Stimulated activated CD4-positive, alpha-beta T cell treated with anti-CD3 and anti-CD28 coated beads, Interleukin-12 subunit alpha, Interleukin-12 subunit beta, amount 100 ng/mL, for 48 hours (primary cell): ENCODE measurements at places on chromosomes 13 and 19.

DNA sequence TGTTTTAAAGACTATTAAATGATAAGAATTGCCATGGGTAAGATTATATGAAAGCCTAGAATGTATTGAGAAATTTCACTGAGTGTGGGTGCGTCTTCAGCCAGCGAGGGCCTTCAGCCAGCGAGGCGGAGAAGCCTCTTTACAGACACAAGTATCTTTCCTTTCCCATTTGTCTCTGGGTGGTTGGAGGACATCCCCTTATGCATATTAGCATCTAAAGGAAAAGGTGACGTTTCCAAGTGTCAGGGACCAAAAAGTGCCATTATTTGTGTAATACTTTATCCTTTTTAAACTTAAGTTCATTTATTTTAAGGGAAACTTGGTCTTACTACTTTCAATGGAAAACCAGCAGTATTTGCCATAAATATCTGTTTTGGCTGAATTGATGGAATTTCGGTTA lies 22.2 kb downstream of the SMARCA4 start:
- DNase-seq: no peak

- no peak for DNase-seq
These were observed 4.0 kb downstream of the SLC7A10 start for GRCh38 chr19:33221638-33222037.

DNA sequence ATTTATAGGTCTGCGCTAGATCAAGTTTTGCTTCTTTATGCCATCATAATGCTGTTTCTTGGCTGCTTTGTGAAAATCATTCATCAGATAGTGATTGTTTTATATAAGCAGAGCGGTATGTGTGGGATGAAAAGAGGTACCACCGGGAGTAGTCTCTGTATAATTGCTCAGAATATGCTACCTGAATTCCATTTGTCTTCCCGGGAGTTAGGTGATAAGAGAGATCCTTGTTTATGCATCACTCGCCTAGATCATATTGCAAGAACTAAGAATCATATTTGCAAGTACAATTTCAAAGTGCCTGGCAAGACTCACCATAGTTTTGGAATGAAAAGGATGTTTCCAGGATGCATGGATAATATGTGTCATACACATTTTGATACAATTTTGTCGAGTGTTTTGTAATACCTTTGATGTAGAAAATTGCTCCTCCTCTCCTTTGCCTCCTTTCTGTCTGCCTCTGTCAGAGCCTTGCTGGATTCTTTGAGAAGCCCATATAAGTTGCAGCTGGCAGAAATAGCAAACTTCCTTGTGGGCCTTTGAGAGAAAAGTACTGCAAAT lies 1306.0 kb upstream of the SLC10A2 start:
- no peak for DNase-seq

- DNase-seq: no peak
These were observed 5.9 kb downstream of the ANO8 start for GRCh38 chr19:17328517-17329365.

GRCh38 chr19:43625918-43626579 lies 6.6 kb upstream of the ZNF428 start:
- no peak for DNase-seq

- DNase-seq: no peak
These were observed 367.3 kb downstream of the DCT start for GRCh38 chr13:94112227-94112626.

- DNase-seq: no peak
These were observed 18.9 kb downstream of the TGFB1 start for GRCh38 chr19:41334793-41335192.

DNA sequence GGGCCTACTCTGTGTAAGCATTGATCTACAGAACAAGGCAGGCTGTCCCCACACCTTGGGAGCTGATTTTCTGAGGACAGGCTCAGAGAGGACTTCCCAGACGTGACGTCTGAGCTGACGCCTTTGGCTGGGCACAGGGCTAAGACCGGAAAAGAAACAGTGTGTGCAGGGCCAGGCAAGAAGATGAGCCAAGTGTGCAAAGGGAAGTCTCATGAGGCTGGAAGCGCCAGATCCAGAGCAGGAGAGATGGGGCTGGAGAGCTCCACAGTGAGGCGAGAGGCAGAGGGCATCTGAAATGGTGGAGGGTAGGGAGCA lies 12.7 kb downstream of the IGLON5 start:
- DNase-seq: no peak

DNA sequence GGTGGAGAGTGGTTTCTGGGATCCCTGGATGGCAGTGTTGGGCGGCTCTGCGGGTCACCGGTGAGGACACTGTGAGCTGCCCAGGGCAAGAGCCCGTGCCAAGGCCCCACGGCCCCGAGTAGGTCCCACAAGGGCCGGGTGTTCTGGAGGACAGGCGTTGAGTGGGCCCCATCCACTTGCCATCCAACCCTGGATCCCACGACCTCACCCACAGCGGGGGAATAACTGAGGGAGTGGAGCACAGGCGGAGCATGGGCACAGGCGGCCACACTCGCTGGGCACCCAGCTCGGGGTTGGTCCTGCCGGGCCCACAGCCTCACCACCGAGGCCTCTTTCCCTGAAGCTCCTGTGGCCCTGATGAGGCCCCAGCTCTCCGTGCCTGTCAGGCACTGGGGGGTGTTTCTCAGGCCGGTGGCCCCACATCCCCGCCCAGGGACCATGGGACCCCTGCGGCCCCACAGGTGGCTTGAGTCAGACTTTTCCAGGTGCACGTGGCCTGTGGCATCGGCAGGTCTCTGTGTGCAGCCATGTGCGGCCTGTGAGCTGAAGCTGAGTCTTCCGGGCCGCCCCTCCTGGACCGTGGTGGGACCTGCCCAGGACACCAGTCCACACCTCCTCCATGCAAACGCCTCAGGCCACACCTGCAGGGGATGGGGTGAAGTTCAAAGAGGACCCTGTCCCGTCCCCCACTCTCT lies 16.6 kb downstream of the TMEM255B start:
- no peak for DNase-seq
